Right lobe of liver (tissue), 6 donors: ENCODE measurements at places on chromosomes 2 and 18. TPM values are rescaled to one million over a fixed set of nuclear protein-coding genes. Genes with fewer than 3 reads are reported as not detected.

The ATRAID gene
- total RNA-seq: 36.5 TPM

- DNase-seq: no peak
- H3K27me3 ChIP-seq: no peaks in the 10 kb centered on the region
- H3K4me3 ChIP-seq: peak overlapping the region; percentile 1
- peaks cover 3% of the 10 kb centered on the region for H3K4me1 ChIP-seq
Measured at GRCh38 chr2:146776596-146776995, 1068.2 kb upstream of the ACVR2A start.

The G6PC2 gene
- total RNA-seq: not detected

DNA sequence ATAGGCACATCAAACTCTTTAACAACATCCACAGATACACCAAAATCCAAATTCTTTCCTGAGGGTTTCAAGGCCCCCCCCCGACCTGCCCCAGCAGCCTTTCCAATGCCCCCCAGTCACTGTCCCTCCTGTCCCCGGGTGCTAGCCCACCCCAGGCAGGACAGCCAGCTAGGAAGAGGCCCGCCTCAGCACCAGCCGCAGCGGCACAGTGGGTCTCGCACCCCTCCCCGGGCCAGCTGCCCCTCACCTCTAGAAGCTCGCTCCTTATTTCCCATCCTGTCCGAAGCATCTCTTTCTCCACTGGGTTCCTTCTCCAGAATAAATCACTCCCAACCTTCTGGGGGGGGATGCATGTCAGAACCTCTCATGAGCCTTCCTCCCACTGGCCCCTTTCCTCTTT is 69.4 kb downstream of the FBXO15 start:
- H3K27me3 ChIP-seq: no peaks in the 10 kb centered on the region

The INHBB gene
- 15.1 TPM for total RNA-seq

GRCh38 chr2:113240915-113241911 is 37.5 kb downstream of the PAX8 start:
- no peaks in the 10 kb centered on the region for H3K27me3 ChIP-seq
- no peaks in the 10 kb centered on the region for H3K36me3 ChIP-seq
- DNase-seq: no peak

The LYPD6B gene
- not detected for total RNA-seq

The ST6GAL2 gene
- total RNA-seq: 2.0 TPM

The SLC9A2 gene
- total RNA-seq: not detected

The UGT1A10 gene
- not detected for total RNA-seq

DNA sequence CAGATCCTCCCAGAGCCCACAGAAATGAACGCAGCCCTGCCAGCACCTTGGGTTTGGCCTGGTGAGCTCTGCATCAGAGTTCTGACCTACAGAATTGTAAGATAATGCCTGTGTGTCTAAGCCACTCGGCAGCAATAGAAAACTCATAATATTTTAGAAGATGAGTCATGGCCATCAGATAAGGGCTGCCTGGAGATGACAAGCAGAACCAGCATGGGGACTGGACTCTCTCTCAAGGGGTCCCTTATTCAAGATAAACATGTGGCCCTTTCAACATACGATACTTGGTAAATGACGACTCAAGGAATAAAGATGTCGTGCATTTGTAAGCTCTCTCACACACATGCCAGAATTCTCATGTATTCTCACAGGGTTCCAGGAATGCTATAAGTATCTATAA is 8.5 kb upstream of the AGAP1 start:
- H3K4me3 ChIP-seq: no peak overlapping the region
- H3K36me3 ChIP-seq: no peaks in the 10 kb centered on the region
- no peaks in the 10 kb centered on the region for H3K27me3 ChIP-seq
- no peak for DNase-seq
- no peaks in the 10 kb centered on the region for H3K4me1 ChIP-seq
- no peak overlapping the region for H3K27ac ChIP-seq

DNA sequence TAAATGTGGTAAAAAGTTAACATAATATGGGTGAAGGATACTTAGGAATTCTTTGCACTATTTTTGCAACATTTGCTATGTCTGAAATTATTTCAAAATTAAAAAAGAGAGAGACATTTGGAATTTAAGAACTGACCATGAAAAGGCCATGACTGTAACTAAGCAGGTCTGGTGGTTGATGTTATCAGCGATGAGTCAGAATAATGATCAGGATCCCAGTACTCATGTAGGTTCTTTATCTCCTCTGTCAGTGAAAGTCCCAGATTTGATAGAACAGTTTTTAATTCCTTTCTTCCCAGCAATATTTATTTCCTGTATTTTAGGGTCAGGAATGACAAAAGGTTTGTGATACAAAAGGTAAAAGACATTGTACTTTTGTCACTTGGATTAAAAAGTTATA is 242.4 kb upstream of the ZNF521 start:
- H3K36me3 ChIP-seq: no peaks in the 10 kb centered on the region
- no peaks in the 10 kb centered on the region for H3K27me3 ChIP-seq
- H3K4me1 ChIP-seq: no peaks in the 10 kb centered on the region
- no peak for DNase-seq
- no peak overlapping the region for H3K27ac ChIP-seq
- no peak overlapping the region for H3K4me3 ChIP-seq

- no peak overlapping the region for H3K4me3 ChIP-seq
- H3K27ac ChIP-seq: no peak overlapping the region
- H3K36me3 ChIP-seq: no peaks in the 10 kb centered on the region
- H3K27me3 ChIP-seq: no peaks in the 10 kb centered on the region
- H3K4me1 ChIP-seq: no peaks in the 10 kb centered on the region
Measured at GRCh38 chr2:219688560-219689445, 61.4 kb downstream of the SLC4A3 start.

The ACKR3 gene
- total RNA-seq: 6.5 TPM

The RAPGEF4 gene
- total RNA-seq: 16.0 TPM

The TUBA4B gene
- total RNA-seq: 0.27 TPM

DNA sequence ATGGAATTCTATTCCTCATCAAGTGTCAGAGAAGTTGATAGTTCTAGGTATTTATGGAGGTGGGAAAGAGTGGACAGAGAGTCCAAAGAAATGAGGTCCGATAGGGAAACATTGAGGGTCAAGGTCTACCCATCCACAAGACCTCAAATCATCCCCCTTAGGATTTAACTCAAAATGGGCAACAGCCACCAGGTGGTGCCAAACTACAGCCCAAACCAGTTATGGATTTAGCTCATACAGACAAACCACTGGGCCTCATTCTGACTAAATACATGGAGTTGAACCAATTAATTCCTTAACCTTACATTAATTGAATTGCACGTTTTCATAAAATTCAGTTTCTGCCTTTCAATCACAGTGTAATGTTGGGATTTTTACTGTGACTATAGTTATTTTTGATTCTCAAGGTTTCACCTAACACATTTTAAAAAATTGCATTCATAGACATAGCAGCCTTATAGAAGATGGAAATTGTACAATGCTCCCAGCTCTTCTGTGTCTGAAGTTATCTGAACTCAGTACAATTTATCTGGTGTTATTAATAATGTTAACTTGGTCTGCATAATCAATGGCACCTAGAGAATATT is 98.2 kb upstream of the HNMT start:
- DNase-seq: peak; percentile 54
- no peak overlapping the region for H3K27ac ChIP-seq
- no peaks in the 10 kb centered on the region for H3K36me3 ChIP-seq
- H3K4me3 ChIP-seq: no peak overlapping the region

GRCh38 chr2:119472749-119473148 is 41.1 kb downstream of the TMEM37 start:
- no peaks in the 10 kb centered on the region for H3K36me3 ChIP-seq
- H3K4me1 ChIP-seq: peaks cover 8% of the 10 kb centered on the region
- H3K4me3 ChIP-seq: no peak overlapping the region
- no peaks in the 10 kb centered on the region for H3K27me3 ChIP-seq

The SLC38A11 gene
- 2.1 TPM for total RNA-seq

- no peaks in the 10 kb centered on the region for H3K4me1 ChIP-seq
- H3K4me3 ChIP-seq: no peak overlapping the region
- H3K27me3 ChIP-seq: no peaks in the 10 kb centered on the region
- H3K36me3 ChIP-seq: peaks cover 14% of the 10 kb centered on the region
Measured at GRCh38 chr2:88181511-88181910, 11.4 kb downstream of the THNSL2 start.

DNA sequence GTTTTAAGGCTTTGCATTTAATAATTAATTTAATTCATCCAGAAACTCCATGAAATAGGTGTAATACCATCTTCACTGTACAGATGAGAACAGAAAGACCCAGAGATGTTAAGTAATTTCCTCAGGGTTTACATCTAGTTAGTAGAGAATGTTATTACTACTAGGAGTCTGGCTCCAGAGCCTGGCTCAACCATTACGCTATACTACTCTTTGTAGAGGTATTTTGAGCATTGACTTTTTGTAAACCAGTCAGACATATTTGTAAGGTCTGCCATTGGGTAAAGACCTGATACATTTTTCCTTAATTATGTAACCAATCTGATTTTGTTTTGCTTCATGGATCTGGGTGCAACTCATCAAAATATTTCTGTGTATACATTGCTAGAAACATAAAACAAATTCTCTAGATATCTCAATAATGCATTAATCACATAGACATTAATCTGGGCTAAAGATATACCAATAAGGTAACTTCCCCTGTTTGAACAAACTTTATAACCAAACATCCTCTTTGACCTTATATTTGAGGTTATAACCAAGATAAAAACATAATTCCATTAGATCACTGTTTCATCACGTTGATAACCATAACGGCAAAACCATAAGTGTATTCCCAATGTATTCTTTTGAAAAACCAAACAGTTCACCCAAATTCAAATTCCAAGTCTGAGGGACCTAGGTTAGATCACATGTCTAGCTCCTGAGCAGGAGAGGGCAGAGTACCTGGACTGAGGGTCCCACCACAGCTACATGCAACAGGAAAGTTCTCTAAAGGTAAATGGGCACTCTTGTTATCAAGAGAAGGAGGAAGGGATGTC is 135.0 kb downstream of the IKZF2 start:
- H3K27ac ChIP-seq: no peak overlapping the region
- DNase-seq: no peak
- H3K27me3 ChIP-seq: no peaks in the 10 kb centered on the region
- H3K36me3 ChIP-seq: no peaks in the 10 kb centered on the region

DNA sequence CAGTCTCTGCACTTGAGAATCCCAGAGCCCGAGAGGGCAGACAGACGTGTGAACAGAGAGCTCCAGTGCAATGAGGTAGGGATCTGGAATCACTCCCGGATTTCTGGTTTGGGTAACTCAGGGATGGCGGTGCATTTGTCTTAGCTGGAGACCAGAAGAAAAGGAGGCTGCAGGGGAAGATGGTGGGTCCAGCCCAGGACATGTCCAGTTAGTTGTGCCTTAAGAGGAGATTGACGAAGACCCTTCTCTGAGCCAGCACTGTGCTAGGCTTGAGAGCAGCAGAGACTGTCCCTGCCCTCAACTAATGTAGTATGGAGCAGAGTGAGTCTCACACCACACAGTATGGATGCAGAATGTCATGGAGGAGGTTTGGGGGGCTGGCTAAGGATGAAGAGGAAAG is 150.6 kb upstream of the COPS8 start:
- no peak overlapping the region for H3K4me3 ChIP-seq
- no peaks in the 10 kb centered on the region for H3K27me3 ChIP-seq
- no peaks in the 10 kb centered on the region for H3K36me3 ChIP-seq
- H3K4me1 ChIP-seq: no peaks in the 10 kb centered on the region
- no peak for DNase-seq

The GREB1L gene
- total RNA-seq: 5.5 TPM

DNA sequence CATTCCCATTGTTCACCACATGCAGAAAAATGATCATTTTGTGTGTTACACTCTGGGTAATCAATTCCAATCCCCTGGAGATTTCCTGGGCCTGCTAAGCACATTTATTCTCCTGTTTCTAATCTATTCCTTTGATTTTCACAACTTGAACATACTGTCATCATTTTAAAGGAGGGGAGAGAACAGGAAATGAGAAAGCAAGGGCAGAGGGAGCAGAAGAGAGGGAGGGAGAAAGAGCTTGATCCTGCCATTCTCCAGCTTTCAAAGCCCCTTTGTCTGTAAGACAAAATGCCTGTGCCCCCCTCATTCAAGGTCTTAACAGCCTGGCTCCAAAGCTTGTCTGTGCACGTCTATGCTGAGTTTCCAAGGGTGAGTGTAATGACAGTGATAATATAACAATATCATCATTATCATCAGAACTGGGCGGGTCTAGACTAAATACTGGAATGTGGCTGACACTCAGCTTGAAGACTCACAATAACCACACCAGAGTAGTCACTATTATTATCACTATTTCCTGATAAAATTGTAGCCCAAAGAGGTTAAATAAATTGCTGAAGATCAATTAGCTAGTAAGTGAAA is 164.4 kb upstream of the KLHL29 start:
- no peak overlapping the region for H3K4me3 ChIP-seq
- H3K36me3 ChIP-seq: no peaks in the 10 kb centered on the region
- no peak overlapping the region for H3K27ac ChIP-seq
- no peaks in the 10 kb centered on the region for H3K27me3 ChIP-seq
- H3K4me1 ChIP-seq: no peaks in the 10 kb centered on the region
- DNase-seq: no peak

- H3K27me3 ChIP-seq: no peaks in the 10 kb centered on the region
- H3K27ac ChIP-seq: no peak overlapping the region
- H3K4me3 ChIP-seq: no peak overlapping the region
- H3K36me3 ChIP-seq: no peaks in the 10 kb centered on the region
- DNase-seq: no peak
- no peaks in the 10 kb centered on the region for H3K4me1 ChIP-seq
Measured at GRCh38 chr2:137826373-137827372, 137.6 kb upstream of the HNMT start.

GRCh38 chr2:64914735-64915509 is 74.3 kb upstream of the SLC1A4 start:
- H3K27ac ChIP-seq: no peak overlapping the region
- no peak for DNase-seq
- H3K4me3 ChIP-seq: no peak overlapping the region

The CTAGE1 gene
- total RNA-seq: not detected

GRCh38 chr2:224927011-224927410 is 115.3 kb downstream of the DOCK10 start:
- DNase-seq: no peak
- no peaks in the 10 kb centered on the region for H3K27me3 ChIP-seq
- no peaks in the 10 kb centered on the region for H3K36me3 ChIP-seq
- no peak overlapping the region for H3K4me3 ChIP-seq
- no peaks in the 10 kb centered on the region for H3K4me1 ChIP-seq
- H3K27ac ChIP-seq: no peak overlapping the region

DNA sequence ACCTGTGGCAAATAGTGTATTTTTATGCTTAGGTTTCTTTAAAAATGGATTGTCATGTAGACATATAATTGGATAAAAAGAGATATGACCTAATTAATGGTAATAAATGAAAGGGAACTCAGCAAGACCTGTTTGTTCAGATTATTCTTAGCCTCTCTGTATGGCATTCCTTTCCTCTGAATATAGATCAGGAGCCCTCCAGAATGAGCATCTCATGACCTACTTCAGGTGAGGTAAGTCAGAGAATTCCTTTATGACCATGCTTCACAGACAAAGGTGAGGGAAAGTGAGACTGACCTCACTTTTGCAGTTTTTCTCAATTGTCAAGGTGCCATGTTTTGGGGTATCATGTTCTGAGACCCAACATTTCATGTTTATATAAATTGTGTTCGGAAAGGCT is 1744.3 kb upstream of the PIK3C3 start:
- DNase-seq: no peak
- H3K4me3 ChIP-seq: no peak overlapping the region
- no peak overlapping the region for H3K27ac ChIP-seq
- H3K36me3 ChIP-seq: no peaks in the 10 kb centered on the region
- H3K27me3 ChIP-seq: no peaks in the 10 kb centered on the region
